A549 (cell line): ENCODE measurements at places on chromosomes 3 and 15.

- no peak for DNase-seq
Observed at GRCh38 chr3:31709005-31709404, 176.3 kb downstream of the STT3B start.

DNA sequence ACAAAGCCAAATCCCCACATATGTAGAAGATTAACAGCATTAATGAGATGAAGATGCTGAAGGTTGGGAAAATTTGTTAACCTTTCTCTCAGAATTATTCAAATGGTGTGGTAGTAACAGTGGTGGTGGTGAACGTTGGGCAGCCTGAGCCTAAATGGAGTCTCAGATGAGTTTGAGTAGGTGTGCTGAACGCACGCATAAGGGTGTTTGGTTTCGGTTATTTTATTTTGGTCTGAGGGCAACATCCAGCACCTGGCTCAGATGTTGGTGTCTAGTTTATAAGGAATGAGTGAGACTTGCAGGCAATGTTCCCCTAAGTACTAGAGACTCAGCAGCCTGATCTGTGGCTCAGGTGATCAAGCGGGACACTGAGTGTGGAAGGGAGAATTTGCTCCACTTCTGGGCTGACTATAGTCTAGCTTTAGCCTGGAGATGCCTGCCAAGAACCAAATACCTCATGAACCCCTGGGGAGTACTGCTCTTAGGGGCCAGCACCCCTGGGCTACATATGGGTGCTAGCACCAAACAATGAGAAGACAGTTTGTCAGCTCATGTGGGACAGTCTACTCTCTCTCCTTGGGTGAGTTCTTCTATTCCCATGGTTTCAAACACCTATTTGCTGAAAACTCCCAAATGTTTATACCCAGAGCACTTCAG, 39.5 kb upstream of the ATP2C1 start:
- DNase-seq = no peak

DNA sequence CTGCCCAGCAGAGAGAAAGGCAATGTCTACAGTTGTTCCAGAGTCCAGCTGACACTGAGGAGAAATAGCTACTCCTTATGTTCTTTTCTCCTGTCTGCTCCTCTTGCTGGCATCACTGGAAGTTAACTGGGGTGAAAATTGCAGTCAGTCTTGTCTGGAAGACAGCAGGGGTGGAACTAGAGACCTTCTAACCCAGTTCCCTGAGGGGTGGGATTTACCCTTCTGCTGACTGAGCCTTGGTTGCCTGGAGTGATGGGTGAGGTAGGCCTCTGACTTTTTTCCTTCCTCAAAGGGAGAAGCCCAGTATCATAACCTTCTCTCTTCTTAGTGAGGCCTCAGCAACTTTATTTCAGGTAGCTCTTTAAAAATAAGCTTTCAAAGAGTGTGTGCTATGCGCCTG, 16.2 kb downstream of the ZNF609 start:
- DNase-seq = no peak

DNA sequence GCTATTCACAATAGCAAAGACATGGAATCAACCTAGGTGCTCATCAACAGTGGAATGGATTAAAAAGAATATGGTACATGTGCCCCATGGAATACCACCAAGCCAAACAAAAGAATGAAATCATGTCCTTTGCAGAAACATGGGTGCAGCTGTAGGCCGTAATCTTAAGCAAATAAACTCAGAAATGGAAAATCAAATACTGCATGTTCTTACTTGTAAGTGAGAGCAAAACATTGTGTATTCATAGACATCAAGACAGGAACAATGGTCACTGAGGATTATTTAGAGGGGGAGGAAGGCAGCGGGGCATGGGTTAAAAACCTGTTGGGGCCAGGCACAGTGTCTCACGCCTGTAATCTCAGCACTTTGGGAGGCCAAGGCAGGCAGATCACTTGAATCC, 304.7 kb upstream of the ROBO2 start:
- DNase-seq = no peak

GRCh38 chr3:10763817-10764258, 52.2 kb upstream of the SLC6A11 start:
- DNase-seq = no peak

GRCh38 chr3:58198804-58199203, 12.0 kb downstream of the DNASE1L3 start:
- no peak for DNase-seq

DNA sequence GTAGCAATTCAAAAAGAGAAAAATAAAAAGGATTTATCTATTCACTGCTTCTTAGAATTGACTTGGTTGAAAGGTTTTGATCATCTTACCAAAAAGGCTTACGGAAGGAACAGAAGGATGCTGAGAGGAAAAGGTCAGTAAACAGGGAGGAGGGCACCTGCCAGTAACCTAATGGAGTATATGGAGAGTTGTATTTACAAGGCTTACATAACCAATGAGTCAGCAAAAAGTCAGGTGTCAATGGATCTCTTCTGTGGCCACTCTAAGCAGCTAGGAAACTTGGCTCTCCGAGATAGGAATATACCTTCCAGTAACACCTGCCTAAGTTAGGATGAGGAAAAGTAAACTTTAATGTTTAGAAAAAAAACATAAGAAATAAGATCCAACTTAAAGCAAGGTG, 80.5 kb upstream of the PLXND1 start:
- peak; percentile 59 for DNase-seq

- DNase-seq = no peak
Observed at GRCh38 chr3:52912885-52913731, 15.8 kb upstream of the STIMATE start.

DNA sequence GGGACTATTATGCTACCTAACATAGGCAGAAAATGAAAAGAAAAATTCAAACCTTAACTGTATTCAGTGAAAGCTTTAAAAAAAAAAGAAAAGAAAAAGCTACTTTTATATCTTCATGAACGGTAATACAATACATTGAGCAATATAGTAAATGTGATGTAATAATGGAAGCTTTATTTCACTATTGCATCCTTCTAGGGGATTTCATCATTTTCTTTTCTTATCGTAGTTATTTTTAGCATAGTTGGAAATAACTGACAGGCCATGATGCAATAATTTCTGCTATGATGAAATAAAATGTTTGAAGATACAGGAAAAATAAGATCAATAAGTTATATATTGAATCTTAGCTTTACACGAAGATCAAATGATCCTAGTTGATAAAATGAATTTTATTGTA, 40.3 kb upstream of the ZCWPW2 start:
- no peak for DNase-seq

GRCh38 chr15:71202712-71203111, 87.4 kb downstream of the THSD4 start:
- no peak for DNase-seq

DNA sequence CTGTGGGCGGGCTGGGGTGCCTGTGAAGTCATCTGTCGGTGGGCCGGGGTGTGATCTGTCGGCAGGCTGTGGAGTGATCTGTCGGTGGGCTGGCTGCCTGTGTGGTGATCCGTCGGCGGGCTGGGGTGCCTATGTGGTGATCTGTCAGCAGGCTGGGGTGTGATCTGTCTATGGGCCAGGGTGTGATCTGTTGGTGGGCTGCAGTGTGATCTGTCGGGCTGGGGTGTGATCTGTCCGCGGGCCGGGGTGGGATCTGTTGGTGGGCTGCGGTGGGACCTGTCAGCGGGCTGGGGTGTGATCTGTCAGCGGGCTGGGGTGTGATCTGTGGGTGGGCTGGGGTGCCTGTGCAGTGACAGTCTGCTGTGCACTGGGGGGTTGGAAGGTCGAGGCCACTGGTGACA, 204.5 kb downstream of the XXYLT1 start:
- DNase-seq = no peak

- DNase-seq = no peak
Observed at GRCh38 chr3:28326458-28326926, 22.0 kb upstream of the ZCWPW2 start.

DNA sequence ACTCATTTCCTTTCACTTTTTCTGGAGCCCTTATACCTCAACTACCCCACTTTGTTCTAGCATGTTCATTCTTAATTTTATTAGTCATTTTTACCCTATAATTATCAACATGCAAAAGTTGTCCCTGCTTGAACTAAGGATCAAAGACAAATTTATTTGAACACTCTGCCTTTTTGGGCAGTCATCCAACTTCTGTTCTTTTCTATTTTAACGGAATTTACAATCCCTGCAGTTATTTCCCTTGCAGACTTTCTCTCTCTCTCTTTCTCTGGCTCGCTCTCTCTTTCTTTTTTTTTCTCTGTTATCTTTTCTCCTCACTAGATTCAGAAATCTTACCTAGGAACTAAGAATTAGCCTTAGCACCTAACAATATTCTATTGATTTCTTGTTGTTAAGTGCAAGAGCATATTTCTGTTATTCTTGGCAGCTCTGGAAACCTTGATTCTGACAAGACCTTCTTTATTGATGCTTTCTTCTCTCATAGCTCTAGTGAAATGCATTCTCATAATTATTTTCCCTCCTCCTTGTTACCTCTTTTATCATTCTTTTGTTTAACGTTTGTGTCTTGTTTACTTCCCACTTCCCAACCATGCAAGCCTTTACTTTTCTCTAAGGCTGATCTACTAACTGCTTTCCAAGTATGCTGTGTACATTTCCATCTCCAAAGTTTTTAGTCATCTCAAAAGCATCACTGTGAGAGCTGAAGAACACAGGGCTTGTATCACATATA, 951.6 kb downstream of the DIPK2A start:
- no peak for DNase-seq

GRCh38 chr15:84967380-84967779, 14.3 kb upstream of the PDE8A start:
- no peak for DNase-seq

- no peak for DNase-seq
Observed at GRCh38 chr15:30033763-30034162, 49.0 kb upstream of the GOLGA8J start.

GRCh38 chr3:107524326-107524840, 1.6 kb downstream of the BBX start:
- DNase-seq = no peak

DNA sequence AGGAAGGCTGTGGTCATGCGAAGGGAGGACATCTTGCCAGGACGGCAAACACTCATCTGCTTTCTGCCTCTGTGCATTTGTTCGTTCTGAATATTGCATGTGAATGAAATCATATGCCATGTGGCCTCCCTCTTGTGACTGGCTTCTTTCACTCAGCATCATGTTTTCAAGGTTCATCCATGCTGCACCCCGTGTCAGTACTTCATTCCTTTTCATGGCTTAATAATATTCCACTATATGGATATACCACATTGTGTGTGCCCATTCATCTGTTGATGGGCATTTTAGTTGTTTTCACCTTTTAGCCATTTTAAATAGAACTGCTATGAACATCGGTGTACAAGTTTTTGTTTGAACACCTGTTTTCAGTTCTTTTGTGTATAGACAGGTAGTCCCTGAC, 118.7 kb downstream of the GABRG3 start:
- DNase-seq = no peak

DNA sequence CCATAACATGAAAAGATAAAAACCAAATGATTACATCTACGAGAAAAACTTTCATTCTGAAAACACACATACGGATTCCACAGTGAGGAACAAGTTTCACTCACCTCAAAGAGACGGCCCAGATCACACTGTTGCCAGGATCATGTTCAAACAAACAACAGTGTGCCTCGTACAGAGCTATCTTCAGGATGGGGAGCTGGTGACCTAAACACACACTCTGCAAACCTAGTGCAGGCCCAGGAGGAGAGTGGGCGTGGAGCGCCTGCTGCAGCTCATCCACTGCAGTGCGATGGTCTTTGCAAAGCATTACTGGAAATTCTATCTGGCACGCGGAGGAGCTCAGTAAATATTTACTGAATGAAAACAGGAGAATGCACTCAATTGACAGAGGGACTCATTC, 38.5 kb downstream of the TAMM41 start:
- DNase-seq = no peak

- DNase-seq = no peak
Observed at GRCh38 chr3:194606941-194607340, 26.3 kb downstream of the TMEM44 start.

DNA sequence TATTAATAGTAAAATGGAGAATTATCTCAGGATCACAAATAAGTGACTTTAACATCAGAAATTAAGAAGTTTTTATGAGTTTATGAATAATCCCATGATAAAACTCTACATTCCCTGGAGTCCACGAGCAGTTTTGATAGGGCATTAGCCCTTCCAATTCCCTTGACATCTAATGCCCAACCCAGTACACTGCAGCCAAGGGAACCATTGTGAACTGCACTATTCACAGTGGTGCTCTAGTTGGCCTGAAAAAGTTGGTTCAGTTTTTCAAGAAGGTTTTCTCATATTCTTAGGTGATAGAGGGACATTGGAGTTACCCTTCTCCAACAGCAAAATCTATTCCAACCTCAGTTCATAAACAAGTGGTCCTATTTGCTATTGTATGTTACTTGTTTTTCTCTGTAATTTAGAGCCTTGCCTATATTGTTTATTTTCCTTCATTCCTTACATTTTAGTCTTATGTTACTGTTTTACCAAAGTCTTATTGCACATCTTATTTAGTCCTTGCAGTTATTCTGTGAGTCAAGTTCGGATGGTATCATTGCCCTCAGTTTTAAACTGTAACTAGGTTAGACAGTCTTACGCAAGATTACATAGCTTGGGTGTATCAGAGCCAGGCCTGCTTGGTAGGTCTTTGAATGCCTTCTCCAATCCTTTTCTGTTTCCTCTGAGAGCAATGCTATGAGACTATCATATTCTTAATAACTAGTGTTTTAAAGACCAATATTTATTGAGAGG, 57.9 kb upstream of the SAMMSON start:
- DNase-seq = no peak

- no peak for DNase-seq
Observed at GRCh38 chr3:31025541-31025940, 131.1 kb upstream of the GADL1 start.

DNA sequence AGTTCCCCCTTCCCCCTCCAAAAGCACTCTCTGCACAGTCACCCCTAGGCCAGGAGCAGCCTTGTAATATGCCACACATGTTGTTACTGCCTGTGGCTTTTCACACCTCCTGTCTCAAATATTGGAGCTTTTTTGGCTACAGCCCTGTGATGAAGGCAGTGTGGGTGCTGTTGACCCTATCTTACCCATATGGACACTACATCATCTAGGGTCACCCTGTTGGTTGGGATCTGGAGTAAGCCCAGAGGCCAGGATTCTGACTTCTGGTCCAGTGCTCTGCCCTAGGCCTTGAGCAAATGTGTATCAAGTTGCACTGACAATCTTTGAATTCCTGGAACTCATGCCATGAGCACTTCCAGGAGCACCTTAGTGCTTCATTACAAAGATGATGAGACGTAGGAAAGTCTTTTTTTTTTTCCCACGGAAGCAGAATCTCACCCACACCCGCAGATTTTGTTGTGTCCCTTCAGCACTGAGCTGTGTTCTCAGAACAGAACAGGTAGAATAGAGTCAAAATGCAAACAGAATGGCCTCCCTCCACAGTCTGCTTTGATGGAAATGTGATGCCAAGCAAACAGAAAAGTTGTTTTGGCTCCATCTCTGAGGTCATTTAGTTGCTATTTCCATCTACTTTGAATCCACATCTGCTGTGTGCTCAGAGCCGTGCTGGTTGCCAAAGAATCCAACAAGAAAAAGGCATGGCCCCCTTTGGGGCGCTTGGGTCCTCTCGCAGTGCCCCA, 49.6 kb downstream of the SMAD3 start:
- DNase-seq = no peak

GRCh38 chr3:64551697-64552096, 136.1 kb downstream of the ADAMTS9 start:
- peak; percentile 17 for DNase-seq

- no peak for DNase-seq
Observed at GRCh38 chr3:172675441-172676193, 35.2 kb downstream of the NCEH1 start.

- no peak for DNase-seq
Observed at GRCh38 chr3:94709249-94709902, 646.5 kb downstream of the NSUN3 start.

GRCh38 chr15:31082771-31083369, 18.7 kb downstream of the TRPM1 start:
- no peak for DNase-seq
